ENCODE measurements at places on chromosomes 7 and 10.

DNA sequence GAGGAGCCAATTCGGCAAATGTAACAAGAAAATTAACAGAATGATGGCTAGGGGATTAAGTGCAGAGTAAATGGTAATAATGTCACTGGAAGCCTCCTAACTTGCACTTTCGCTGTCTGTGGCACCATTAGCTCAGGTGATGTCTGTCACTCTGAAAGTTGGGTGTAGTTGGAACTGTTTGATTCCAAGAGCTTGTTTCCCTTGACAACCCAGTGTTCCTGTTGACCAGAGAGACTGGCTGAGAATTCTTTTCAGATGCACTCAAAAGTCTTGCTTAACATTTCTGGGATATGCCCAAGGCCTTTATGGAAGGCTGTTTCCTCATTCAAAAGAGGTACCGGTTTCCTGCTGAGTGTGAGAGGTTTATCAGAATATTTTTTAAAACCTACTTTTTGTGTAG is 49.6 kb downstream of the PLPP4 start:
- DNase-seq, result no peak

GRCh38 chr7:83832009-83832408 is 183.1 kb upstream of the SEMA3E start:
- no peak for DNase-seq

GRCh38 chr7:12222889-12223579 is 11.9 kb downstream of the TMEM106B start:
- DNase-seq, result no peak

DNA sequence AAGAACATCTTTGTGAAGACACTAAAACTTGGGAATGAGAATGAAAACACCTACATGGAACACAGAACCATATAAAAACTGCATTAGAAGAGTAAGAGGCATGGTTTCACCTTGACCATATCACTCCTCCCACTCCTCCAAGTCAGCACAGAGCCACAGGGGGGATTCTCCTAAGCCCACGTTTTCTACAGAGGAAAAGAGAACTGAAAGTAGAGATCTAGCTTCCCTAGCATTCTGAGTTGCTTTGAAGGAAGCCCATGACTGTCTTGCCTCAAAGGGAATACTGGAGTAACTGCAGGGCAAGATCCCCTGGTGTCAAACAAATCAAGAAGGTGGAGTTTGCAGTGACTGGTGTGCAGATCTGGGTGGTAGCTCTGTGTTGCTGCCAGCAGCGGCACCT is 43.9 kb downstream of the HBP1 start:
- no peak for DNase-seq

- DNase-seq, result no peak
Observed at GRCh38 chr10:112802411-112803022, 147.5 kb upstream of the TCF7L2 start.

GRCh38 chr7:42960762-42961161 is 28.6 kb downstream of the MRPL32 start:
- DNase-seq, result no peak

GRCh38 chr7:2583798-2584580 is 25.2 kb downstream of the IQCE start:
- DNase-seq, result no peak

Data from stimulated activated CD8-positive, alpha-beta memory T cell treated with anti-CD3 and anti-CD28 coated beads, Interleukin-12 subunit alpha, Interleukin-12 subunit beta, amount 100 ng/mL, for 4 hours (primary cell).